Mammary epithelial cell (primary cell): ENCODE measurements at places on chromosomes 1 and 21. TPM values are rescaled to one million over a fixed set of nuclear protein-coding genes. Genes with fewer than 3 reads are reported as not detected.

DNA sequence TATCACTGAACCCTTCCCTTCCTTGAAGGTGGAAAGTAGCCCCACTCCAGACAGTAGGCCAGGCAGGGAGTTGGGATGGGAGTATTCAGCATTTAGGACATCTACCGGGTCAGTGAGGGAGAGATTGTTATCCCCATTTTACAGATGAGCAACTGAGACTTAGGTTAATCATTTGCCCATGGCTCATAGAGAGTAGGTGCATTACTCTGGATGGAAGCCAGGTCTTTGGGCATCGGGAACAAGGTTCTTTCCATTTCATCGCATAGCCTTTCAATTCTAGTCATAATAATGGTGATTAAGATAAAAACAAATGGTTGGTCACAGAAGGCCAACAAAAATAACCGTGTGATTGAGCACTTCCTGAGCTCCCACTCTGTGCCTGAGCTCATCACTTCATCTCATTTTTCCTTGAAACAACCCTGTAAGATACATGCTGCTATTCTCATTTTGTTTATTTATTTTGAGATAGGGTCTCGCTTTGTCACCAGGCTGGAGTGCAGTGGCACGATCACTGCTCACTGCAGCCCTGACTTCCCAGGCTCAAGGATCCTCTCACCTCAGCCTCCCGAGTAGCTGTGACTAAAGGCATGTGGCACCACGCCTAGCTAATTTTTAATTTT, 64.8 kb downstream of the NAV1 start:
- DNase-seq, result no peak

GRCh38 chr1:219566951-219567947, 45.7 kb downstream of the ZC3H11B start:
- peak; percentile 17 for DNase-seq

DNA sequence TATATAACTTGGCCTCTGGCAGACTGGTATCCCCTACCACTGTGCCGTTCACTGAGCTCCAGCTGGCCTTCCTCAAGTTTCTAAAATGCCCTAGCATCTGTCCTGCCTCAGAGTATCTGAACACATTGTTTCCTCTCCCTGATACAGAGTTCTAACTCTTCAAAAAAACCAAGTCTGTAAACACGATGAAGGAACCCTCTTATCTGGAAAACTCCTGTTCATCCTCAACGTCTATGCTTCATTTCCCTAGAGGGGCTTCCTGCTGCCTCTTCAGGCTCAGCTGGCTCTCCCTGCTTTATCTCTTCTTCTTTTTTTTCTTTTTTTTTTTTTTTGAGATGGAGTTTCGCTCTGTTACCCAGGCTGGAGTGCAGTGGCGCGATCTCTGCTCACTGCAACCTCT, 5.6 kb downstream of the BSDC1 start:
- no peak for DNase-seq

PDIK1L gene
- 4.2 TPM for total RNA-seq
